K562 (cell line): ENCODE measurements at places on chromosomes 1 and 21.
A peak's percentile ranks its signal among the peaks of the same experiment; 100 is the strongest.

DNA sequence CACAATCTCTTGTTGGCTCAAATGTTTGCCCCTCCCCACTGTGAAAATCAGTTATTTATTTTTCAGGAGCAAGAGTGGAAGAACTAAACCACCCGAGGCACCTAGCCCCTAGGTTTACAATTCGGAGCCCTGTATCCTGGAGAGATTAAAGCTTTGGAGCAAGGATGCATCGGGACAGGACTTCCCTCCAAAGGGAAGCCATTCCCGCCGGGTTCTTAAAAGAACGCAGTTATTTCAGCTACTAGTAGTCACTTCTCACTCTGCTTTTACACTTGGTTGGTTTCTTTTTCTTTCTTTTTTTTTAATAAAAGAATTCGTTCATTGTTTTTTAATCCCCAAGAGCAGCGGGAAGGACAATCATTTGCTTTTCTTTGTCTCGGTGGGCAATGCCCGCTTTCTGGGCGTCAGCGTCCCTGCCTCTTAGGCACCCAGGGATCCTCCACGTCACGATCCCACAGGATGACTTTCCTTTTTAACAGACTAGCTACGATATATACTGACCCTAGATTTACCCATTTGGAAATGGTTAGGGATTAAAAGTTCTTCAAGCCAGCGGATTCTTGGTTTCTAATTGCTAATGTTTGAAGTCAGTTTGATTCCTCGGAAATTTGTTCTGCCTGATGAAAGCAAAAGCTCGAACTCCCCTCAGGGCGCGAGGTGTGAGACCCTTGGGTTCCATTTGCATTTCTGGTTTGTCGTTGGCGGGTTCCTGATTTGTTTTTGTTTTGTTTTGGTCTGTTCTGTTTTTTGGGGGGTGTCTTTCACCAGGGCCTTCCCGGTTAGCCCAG is 9.0 kb downstream of the TBX15 start:
- DNase-seq, result no peak

- DNase-seq, result no peak
These were observed 505 bp downstream of the LMNA start for GRCh38 chr1:156114919-156115513.

- DNase-seq, result no peak
These were observed 523.2 kb upstream of the B3GALT2 start for GRCh38 chr1:193709607-193710006.

GRCh38 chr1:222627232-222627631 is 9.3 kb downstream of the MIA3 start:
- no peak for DNase-seq

DNA sequence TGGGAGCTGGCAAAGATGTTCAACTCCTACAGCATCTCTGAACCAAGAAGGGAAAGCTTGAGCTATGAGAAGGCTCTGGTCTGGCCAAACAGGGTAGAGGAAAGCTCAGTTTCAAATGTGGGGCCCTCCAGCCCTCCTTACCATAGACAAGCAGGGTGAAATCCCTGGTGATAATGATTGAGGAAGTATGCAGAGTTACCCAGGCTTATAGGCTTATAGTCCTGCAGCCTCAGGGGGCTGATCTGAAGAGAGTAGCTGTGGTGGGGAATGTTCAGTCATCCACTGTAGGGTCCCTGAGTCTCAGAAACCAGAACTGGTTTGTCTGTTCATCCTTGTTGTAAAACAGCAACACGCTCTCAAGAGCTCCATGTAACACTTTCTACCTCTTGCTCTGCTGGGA is 19.8 kb upstream of the LY9 start:
- no peak for DNase-seq

DNA sequence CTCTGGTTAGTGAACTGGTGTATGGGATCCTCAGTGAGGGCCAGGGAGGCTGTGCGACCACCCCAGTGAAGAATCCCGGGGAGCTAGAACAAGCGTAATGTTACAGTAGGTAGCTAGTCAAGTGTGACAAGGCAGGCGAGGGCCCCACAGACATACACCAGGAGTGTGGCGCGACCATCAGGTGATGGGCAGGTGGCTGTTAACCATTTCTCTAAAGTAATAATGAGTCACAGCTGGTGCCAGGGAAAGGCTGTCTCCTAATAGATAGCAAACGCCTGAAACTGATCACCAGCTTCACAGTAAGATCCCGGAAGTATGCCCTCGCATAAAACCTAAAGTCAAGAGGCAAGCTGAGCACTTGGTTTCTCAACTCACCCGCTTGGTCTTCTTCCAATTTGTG is 40.5 kb upstream of the TARBP1 start:
- no peak for DNase-seq

DNA sequence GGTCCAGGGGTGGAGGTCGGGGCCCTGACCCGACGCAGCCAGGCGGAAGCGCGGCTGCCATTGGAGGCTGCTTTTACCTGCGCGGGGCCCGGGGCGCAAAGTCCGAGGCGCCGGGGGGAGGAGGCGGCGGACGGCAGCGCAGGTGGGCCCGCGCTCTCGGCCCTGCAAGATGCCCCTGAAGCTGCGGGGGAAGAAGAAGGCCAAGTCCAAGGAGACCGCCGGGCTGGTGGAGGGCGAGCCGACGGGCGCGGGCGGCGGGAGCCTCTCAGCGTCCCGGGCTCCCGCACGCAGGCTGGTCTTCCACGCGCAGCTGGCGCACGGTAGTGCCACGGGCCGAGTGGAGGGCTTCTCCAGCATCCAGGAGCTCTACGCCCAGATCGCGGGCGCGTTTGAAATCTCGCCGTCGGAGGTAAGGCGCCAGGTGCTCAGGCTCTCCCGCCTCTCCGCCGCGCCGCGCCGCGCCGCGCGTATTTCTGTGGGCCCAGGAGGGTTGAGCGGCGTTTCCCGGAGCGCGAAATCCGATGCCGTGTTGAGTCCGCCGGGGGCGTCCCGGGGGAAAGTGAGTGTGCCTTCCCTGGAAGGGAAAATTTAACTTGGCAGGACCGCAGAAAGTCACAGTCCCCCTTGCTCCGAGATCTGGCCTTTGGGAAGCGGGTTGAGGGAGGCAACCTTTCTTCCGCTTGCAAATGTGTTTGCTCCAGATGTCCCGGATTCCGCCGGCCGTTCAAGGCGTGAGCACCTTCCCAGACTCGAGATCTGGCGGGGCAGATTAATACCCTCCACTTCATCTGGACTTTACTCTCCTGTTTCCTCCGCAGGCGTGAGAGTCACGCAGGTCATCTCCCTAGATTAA is at the start of gene GIPC2:
Gene GIPC2 (plus strand): TSS at position 41 of the 853 bp plus-strand sequence. CDS start 129 bp downstream, at position 170.
- no peak for DNase-seq

DNA sequence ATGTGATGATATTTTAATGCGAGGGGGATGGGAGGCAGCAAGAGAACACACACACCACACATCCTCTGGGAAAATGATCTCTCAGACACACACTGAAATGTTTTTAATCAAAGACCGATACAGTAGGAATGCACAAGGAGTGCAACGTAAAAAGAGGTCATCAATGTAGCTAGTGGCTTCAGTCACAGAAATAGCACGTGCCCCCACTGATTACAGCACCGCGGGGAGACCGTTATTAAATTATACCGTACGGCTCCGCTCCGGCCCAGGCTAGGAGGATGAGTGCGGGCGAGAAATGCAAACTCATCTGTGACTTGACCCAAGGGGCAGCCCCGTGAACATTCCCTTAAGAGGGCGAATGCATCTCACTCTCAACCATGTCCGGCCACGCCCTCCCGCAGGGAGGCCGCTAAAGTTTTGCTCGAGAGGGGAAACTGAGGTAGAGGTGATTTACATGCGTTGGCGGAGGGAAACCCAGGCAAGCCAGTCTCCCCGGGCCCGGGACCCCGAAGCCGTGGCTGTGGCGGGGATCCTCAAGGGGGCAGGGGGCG is 552 bp downstream of the UBR4 start:
- DNase-seq, result no peak

- DNase-seq, result no peak
These were observed 28.7 kb downstream of the CDK18 start for GRCh38 chr1:205532996-205533735.

DNA sequence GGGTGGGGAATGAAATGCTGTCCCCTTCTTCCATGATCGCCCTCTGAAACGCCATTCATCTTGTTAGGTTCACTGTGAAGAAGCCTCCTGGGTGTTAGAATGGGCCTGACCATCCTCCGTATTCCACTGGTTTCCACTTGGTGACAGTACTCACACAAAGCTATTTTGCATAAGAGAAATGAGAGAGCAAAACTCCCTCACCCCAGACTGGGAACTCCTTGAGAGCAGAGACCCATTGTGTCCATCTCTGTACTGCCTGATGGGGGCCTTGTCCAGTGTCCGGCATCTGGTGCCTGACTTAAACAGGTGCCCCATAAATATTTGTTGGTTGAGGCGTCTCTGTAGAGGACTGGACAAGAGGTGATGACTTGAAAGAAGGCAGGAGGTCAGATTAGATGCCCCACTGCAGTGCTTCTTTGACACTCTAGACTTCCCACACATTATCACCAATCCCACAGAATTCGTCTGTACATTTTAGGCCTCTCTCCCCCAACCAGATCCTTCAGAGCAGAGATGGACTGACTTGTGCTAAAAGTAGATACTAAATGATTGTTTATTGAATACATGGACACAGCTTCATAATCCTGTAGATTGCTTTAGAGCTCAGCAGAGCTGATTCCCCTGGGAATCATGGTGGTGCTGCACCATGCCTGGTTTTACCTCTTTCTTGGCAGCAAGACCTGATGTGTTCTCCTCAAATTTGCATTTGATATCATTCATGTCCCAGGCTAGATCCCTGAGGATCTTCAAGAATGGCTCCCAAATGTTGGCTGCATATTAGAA is 22.4 kb upstream of the KCNA2 start:
- DNase-seq, result no peak

DNA sequence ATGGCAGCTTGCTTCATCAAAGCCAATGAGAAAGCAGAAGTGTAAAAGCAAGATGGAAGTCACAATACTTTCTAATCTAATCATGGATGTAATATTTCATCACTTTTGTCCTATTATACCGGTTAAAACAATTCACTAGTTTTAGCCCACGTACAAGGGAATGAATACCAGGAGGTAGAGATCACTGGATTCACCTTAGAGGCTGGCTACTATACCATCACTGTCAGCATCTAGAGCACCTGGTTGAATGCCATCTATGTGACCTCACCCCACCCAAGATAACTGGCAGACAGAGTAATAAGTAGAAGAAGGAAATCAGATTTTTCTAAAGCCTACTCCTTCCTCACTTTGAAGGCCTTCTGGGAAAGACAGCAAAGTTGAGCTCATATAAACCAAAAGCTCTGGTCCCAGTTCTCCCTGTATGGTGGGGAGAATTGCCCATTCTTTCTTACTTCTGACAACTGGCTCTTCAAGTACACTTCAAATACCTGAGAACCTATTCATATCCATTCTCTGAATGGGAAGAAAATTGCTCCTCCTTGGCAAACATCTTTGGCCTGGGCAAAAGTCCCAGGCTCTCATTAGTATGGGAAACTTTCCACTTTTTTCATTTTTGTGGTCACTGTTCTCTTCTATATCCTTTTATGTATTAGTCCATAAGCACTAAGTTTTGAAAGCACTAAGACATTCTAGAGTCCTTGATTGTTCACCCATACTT is 24.8 kb downstream of the HSD3B1 start:
- no peak for DNase-seq

DNA sequence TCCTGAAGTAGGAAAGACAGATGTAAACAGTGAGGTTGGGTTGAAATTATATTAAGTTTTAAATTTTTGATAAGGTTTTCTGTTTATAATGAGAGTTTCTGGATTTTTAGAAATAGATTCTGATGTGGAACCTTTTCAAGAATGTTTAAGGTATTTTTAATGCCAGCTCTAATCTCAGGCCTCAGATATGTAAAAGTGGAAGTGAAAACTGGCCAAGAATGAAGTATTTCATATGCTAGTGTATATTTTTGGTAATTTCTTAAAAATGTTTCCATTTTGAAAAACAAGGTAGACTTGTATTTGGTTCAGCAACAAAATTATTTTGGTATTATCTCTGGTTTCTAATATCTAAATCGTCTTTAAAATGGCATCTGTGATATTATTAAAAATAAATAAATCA is 14.4 kb downstream of the IFNAR1 start:
- no peak for DNase-seq

- no peak for DNase-seq
These were observed 17.2 kb downstream of the LGALS8 start for GRCh38 chr1:236540813-236541465.

DNA sequence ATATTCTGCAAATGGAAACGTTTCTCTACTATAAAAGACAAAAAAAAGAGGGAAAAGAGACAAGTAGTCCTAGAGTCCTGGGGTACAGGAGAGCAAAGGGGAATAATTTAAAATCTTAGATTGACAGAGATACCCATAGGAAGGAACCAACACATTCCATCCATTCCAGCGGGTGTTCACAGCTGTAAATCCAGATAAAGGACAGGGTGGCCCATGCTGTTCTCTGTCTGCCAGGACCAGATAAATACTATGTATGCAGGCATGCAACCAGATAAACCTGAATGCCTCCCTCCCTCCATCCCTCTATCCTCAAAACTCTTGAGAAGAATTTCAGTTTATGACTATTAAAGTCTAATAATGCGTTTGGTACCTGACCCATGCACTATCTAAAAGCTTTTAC is 131.8 kb downstream of the PTPN14 start:
- peak; percentile 77 for DNase-seq

GRCh38 chr1:220991506-220991905 is 112.3 kb downstream of the HLX start:
- no peak for DNase-seq

GRCh38 chr1:30919025-30919881 is 10.7 kb upstream of the SDC3 start:
- DNase-seq, result peak; percentile 73
